IMR-90 (cell line): ENCODE measurements at places on chromosomes 3 and 15. TPM values are rescaled to one million over a fixed set of nuclear protein-coding genes. Genes with fewer than 3 reads are reported as not detected.

SST gene
- not detected in 2 replicates for polyA plus RNA-seq

LSM3 gene
- polyA plus RNA-seq = 10.0 and 11.5 TPM in 2 replicates

PATL2 gene
- polyA plus RNA-seq = 0.10 and 0.14 TPM in 2 replicates

CFAP100 gene
- polyA plus RNA-seq = not detected in 2 replicates

NCK1 gene
- 24.3 and 25.4 TPM in 2 replicates for polyA plus RNA-seq

ZNF620 gene
- polyA plus RNA-seq = 0.22 and 0.48 TPM in 2 replicates

GCSAM gene
- not detected in 2 replicates for polyA plus RNA-seq

CNTN3 gene
- 2.2 and 3.5 TPM in 2 replicates for polyA plus RNA-seq

STRA6 gene
- 0.14 and 0.17 TPM in 2 replicates for polyA plus RNA-seq

INO80 gene
- polyA plus RNA-seq = 6.0 and 7.1 TPM in 2 replicates

NUP210 gene
- polyA plus RNA-seq = 0.03 and 0.04 TPM in 2 replicates

DGKG gene
- polyA plus RNA-seq = 1.2 and 1.8 TPM in 2 replicates

CPLX3 gene
- polyA plus RNA-seq = not detected in 2 replicates

SV2B gene
- polyA plus RNA-seq = not detected in 2 replicates

MUC20 gene
- 0.12 and 0.24 TPM in 2 replicates for polyA plus RNA-seq

C3orf49 gene
- polyA plus RNA-seq = not detected in 2 replicates

BDH1 gene
- polyA plus RNA-seq = 4.0 and 4.4 TPM in 2 replicates

SOX14 gene
- polyA plus RNA-seq = not detected in 2 replicates

SPINK8 gene
- not detected in 2 replicates for polyA plus RNA-seq

FBXL2 gene
- 14.4 and 15.8 TPM in 2 replicates for polyA plus RNA-seq

IGF2BP2 gene
- polyA plus RNA-seq = 20.3 and 23.4 TPM in 2 replicates

GXYLT2 gene
- polyA plus RNA-seq = 4.8 and 5.7 TPM in 2 replicates

TMEM40 gene
- 0.27 and 0.29 TPM in 2 replicates for polyA plus RNA-seq

ETV5 gene
- 15.7 TPM in 2 replicates for polyA plus RNA-seq

WDR76 gene
- 4.7 and 4.8 TPM in 2 replicates for polyA plus RNA-seq

TIMP4 gene
- 0.39 and 0.40 TPM in 2 replicates for polyA plus RNA-seq

CHAC1 gene
- 72.5 and 77.8 TPM in 2 replicates for polyA plus RNA-seq

CRYBG3 gene
- 4.2 and 4.9 TPM in 2 replicates for polyA plus RNA-seq

EMC7 gene
- 66.8 and 76.4 TPM in 2 replicates for polyA plus RNA-seq

LYZL4 gene
- not detected in 2 replicates for polyA plus RNA-seq

EPHA6 gene
- polyA plus RNA-seq = not detected in 2 replicates

ITIH4 gene
- polyA plus RNA-seq = 0.26 and 0.67 TPM in 2 replicates

HYAL1 gene
- 0.29 and 0.32 TPM in 2 replicates for polyA plus RNA-seq

WDR93 gene
- not detected in 2 replicates for polyA plus RNA-seq

ALDH1A2 gene
- polyA plus RNA-seq = not detected in 2 replicates

BBX gene
- 13.5 and 13.6 TPM in 2 replicates for polyA plus RNA-seq
